ENCODE measurements at places on chromosomes 16 and 17. TPM values are rescaled to one million over a fixed set of nuclear protein-coding genes. Genes with fewer than 3 reads are reported as not detected.
A peak's percentile ranks its signal among the peaks of the same experiment; 100 is the strongest.

DNA sequence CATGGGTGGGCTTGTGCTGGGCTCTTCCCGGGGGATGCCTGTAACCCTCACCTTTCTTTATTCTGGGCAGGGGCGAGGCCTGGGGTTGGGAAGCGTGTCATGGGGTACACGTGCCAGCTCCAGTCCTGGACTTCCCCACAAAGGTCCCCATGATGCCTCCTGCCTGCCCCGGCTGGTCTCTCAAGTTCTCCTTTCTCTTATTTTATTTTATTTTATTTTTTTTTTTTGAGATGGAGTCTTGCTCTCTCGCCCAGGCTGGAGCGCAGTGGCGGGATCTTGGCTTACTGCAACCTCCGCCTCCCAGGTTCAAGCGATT is 8.6 kb downstream of the ATP2A3 start:
- DNase-seq = no peak

DNA sequence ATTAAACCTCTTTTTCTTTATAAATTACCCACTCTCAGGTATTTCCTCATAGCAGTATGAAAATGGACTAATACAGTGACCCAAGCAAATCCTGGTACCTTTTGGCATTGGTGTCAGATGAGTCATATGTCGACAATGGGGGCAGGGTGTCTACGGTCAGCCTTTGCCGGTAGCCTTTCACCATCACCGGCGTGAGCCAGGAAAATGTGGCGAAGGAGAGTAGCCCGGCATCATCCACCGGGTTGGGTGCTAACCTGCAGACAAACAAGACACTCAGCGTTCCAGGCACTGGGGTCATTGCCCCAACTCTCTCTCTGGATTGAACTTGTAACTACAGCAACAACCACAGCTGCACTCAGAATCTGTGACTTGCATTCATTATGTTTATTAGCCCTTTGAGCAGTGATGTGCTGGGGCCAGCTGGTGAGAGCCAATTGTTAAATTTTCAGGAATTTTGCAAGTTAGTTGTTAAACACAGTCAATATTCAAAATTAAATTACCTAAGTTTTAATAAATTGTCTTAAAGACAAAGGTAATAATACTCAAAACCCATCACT is 11.9 kb downstream of the ABCC12 start:
- no peak for DNase-seq

GRCh38 chr17:32609085-32609484 is 122.3 kb downstream of the CDK5R1 start:
- peak; percentile 75 for DNase-seq

NHERF2 gene
- polyA plus RNA-seq = not detected

TLCD2 gene
- not detected for polyA plus RNA-seq

C16orf87 gene
- polyA plus RNA-seq = 13.9 TPM

ZG16B gene
- not detected for polyA plus RNA-seq

- no peak for DNase-seq
These were observed 22.2 kb downstream of the FAM117A start for GRCh38 chr17:49741692-49742076.

- no peak for DNase-seq
These were observed 25.4 kb downstream of the SLC39A11 start for GRCh38 chr17:73067075-73067474.

DNA sequence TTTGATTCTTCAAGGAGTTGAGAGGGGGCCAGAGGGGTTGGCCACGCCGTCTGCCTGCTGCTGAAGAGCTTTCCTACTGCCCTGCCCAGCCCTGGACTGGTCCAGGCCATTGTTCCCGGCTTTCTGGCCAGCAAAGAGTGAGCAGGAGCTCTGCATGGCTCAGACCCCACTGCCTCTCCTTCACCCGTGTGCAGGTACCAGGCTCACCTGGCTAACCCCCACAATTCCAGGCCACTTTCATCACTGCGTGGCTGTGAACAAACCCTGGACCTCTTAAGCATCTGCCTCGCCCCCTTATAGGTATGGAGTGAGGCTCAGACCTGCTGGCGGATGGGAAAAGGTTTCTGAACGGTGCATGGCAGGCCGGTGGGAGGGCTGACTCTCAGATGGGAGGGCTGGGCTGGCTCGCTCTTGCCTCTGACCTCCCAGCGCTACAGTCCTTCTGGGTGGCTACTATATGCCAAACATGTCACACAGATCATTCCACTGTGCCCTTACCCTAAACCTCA is 8.9 kb downstream of the ZNF319 start:
- DNase-seq = no peak

GRCh38 chr16:70725024-70725911 is 39.4 kb upstream of the MTSS2 start:
- DNase-seq = no peak

GRCh38 chr17:43900183-43900857 is 7.0 kb downstream of the MPP2 start:
- peak; percentile 64 for DNase-seq

EFTUD2 gene
- 78.5 TPM for polyA plus RNA-seq

TPSAB1 gene
- not detected for polyA plus RNA-seq

CLDN7 gene
- polyA plus RNA-seq = 4.8 TPM

DNAH3 gene
- polyA plus RNA-seq = not detected

NETO2 gene
- 2.3 TPM for polyA plus RNA-seq
